ENCODE measurements at places on chromosomes 7 and 10. TPM values are rescaled to one million over a fixed set of nuclear protein-coding genes. Genes with fewer than 3 reads are reported as not detected.

DNA sequence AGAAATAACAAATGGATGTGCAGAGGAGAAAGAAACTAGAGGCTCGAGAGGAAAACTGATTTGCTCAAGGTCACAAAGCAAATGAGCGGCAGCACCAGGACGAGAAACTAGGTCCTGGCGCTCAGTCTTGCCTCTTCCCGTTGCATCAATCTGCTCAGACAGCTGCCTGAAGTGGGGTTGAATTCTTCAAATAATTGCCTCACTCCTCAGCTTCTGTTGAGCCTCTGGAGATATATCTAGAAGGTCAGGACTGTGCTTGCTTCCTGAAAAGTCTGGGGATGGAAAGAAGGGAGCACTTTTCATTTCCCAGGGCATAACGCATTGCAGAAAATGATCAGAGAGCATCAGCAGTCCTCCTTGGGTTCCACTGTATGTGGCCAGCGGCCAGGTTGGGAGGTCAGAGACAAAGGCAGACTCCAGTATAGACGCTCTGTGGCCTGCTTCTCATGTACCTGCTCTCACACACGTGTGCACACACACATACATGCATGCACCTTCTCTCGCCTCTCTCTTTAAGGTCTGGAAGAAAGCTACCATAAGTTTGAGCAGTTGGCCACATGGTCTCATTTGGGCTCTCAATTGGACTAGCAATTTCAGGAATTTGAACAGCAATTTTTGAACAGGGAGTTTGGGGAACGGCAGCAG lies 83.7 kb upstream of the DUSP5 start:
- no peaks in the 10 kb centered on the region for H3K36me3 ChIP-seq
- H3K4me3 ChIP-seq = no peak overlapping the region
- no peak overlapping the region for H3K27ac ChIP-seq
- H3K4me1 ChIP-seq = peaks cover 38% of the 10 kb centered on the region
- no peak for DNase-seq

- peaks cover 41% of the 10 kb centered on the region for H3K4me1 ChIP-seq
- H3K27ac ChIP-seq = peak overlapping the region; percentile 93
- no peaks in the 10 kb centered on the region for H3K27me3 ChIP-seq
- H3K36me3 ChIP-seq = no peaks in the 10 kb centered on the region
Measured at GRCh38 chr7:90178679-90179278, 24.5 kb downstream of the STEAP1 start.

DNA sequence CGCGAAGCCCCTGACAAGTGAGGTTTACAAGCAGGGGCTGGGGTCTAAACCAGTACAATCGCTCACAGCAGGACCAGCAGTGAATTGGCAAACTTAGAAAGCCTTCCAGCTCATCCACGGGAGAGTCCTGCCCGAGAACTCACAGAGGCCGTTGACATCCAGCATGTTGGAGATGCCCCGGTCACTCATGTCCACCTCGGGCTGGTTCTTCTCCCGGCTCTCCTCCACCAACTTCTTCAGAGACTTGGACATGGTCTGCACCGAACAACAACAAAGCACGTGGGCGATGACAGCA lies 447 bp downstream of the RSU1 start:
- peak overlapping the region; percentile 81 for H3K27ac ChIP-seq
- no peaks in the 10 kb centered on the region for H3K36me3 ChIP-seq
- no peaks in the 10 kb centered on the region for H3K27me3 ChIP-seq
- peak overlapping the region; percentile 99 for H3K4me3 ChIP-seq
- H3K4me1 ChIP-seq = peaks cover 20% of the 10 kb centered on the region
- peak; percentile 68 for DNase-seq

- no peak overlapping the region for H3K27ac ChIP-seq
- H3K4me1 ChIP-seq = no peaks in the 10 kb centered on the region
- no peaks in the 10 kb centered on the region for H3K27me3 ChIP-seq
- H3K36me3 ChIP-seq = peaks cover 12% of the 10 kb centered on the region
- no peak overlapping the region for H3K4me3 ChIP-seq
- no peak for DNase-seq
Measured at GRCh38 chr10:92627845-92628480, 35.0 kb downstream of the KIF11 start.

DNA sequence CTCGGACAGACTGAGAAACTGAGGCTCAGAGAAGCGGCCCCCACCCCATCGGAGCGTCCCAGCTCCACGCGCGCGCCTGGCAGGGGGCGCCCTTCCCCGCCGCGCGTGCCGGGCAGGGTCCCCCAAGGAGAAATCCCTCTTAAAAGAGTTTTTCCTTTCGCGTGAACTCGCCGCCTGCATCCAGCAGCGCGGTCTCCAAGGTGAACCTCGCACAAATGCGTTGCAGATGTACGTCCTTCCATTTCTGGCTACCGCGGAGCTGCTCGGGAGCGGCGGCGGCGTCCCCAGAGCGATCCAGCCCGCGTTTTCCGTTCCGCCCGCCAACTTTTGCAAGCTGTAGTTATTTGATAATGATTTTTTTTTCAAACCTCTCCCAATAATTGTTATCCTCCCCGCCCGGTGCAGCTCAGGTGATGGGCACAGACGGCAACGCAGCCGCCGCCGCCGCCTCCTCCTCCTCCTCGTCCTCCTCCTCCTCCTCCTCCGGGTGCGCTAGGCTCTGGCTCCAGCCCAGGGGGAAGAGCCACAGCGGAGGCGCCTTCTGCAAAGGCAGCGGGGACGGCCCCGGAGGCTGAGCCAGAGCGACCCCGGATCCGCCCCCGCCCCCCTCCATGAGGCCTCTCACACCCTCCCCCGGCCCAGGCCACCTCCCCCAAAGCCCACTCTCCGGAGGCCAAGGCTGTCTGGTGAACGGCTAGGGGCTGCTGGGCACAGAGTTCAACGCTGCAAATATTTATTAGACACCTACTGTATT lies 74.0 kb upstream of the CUX1 start:
- peak; percentile 78 for DNase-seq
- H3K4me1 ChIP-seq = no peaks in the 10 kb centered on the region

DNA sequence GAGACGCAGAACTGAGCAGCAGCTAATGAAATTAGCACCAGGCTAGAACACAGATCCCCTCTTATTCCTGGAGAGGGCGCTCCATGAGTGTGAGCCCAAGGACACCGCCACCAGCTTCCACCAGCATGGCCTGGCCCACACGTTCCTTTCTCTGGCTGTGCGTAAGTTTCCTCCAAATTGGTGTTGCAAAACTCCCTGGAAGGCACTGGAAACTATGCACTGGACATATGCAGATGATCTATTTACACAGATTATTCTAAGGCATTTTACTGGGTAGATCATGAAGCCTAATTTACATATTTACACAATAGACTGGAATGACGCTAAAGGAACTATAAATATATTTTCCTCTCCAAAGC lies 455.6 kb upstream of the FOXK1 start:
- H3K4me3 ChIP-seq = no peak overlapping the region
- H3K27ac ChIP-seq = no peak overlapping the region
- no peaks in the 10 kb centered on the region for H3K27me3 ChIP-seq
- no peaks in the 10 kb centered on the region for H3K36me3 ChIP-seq
- no peak for DNase-seq

GRCh38 chr10:11026773-11027172 lies 9.1 kb downstream of the CELF2 start:
- no peak overlapping the region for H3K4me3 ChIP-seq
- H3K36me3 ChIP-seq = no peaks in the 10 kb centered on the region
- no peaks in the 10 kb centered on the region for H3K27me3 ChIP-seq
- DNase-seq = peak; percentile 32
- H3K27ac ChIP-seq = no peak overlapping the region

DNA sequence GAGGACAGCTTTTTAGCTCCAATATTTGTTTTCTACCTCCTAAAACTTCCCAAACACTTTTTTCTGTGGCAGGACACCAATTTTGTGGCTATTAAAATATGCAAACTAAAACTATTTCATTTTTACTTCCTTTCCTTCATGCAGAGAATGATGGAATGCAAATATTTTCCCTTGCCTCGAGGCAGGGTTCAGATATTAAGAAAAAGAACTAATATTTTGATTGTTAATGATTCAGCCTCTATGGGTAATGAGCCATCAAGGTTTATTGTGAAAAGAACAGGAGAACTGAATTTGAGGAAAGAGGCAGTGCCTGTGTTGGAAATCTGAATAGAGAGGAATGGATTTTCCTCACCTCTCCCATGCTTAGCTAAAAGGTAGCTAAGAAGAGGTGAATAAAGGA lies 43.1 kb upstream of the CASD1 start:
- DNase-seq = no peak
- H3K27ac ChIP-seq = no peak overlapping the region
- no peaks in the 10 kb centered on the region for H3K4me1 ChIP-seq
- no peaks in the 10 kb centered on the region for H3K36me3 ChIP-seq
- H3K27me3 ChIP-seq = no peaks in the 10 kb centered on the region
- no peak overlapping the region for H3K4me3 ChIP-seq

- no peak overlapping the region for H3K27ac ChIP-seq
- no peaks in the 10 kb centered on the region for H3K27me3 ChIP-seq
- DNase-seq = no peak
- H3K4me3 ChIP-seq = no peak overlapping the region
- H3K4me1 ChIP-seq = no peaks in the 10 kb centered on the region
Measured at GRCh38 chr7:53475776-53476175, 440.3 kb downstream of the POM121L12 start.

DNA sequence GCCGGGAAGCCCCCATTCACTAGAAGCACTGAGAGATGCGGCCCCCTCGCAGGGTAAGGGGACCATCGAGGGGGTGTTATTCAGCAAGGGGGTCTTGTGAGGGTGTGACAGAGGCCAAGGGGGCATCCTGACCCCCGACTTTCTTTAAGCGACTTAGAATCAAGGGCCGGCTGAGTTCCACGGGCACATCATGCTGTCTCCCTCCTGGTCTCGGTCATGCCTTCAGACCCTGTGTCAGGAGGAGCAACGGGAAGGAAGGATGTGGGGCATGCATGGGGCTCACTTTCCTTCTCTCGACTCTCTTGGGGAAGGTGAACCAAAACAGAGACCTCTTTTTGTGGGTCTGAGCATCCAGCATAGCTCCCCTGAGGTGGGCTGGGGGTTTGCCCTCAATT lies 2.5 kb downstream of the ACSL5 start:
- peaks cover 32% of the 10 kb centered on the region for H3K4me1 ChIP-seq
- H3K27ac ChIP-seq = peak overlapping the region; percentile 7
- H3K27me3 ChIP-seq = no peaks in the 10 kb centered on the region

DNA sequence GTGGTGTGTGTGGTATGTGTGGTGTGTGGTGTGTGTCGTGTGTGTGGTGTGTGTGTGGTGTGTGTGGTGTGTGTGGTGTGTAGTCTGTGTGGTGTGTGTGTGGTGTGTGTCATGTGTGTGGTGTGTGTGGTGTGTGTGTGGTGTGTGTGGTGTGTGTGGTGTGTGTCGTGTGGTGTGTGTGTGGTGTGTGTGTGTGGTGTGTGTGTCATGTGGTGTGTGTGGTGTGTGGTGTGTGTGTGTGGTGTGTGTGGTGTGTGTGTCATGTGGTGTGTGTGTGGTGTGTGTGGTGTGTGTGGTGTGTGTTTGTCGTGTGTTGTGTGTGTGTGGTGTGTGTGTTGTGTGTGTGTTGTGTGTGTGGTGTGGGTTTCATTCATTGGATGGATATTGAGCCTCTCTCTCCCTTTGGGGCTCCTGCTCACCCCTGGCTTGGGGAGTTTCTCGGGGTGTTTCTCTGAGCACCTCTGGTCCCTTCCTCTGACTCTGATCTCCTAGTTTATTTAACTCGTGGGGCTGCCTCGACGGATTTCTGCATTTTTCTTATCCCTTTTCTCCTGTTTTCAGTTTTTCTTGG lies 145.8 kb downstream of the DNAJB6 start:
- H3K27ac ChIP-seq = no peak overlapping the region
- no peaks in the 10 kb centered on the region for H3K4me1 ChIP-seq
- H3K36me3 ChIP-seq = no peaks in the 10 kb centered on the region
- H3K4me3 ChIP-seq = no peak overlapping the region

DNA sequence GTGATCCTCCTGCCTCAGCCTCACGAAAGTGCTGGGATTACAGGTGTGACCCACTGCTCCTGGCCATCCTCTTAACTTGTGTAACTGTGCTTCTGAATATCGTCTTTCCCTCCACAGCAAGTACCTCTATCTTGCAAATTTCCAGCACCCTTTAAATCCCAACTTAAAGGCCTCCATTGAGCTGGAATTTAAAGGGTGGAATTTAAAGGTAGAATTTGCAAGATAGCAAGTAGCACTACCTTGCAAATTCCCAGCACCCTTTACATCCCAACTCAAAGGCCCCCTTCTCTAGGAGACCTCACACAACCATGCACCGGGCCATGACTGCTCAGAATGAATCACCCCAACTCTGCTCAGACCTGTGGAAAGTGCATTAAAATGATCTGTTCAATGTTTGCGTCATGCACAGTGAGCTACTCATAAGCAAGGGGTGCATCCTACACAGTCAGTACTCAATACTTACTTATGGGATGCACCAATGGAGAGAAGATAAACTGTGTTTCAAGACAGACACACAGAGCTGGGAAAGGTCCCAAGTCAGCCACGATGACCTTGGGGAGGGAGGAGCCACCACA lies 17.8 kb upstream of the SDK1 start:
- no peak overlapping the region for H3K27ac ChIP-seq
- H3K36me3 ChIP-seq = no peaks in the 10 kb centered on the region
- DNase-seq = no peak
- H3K4me1 ChIP-seq = no peaks in the 10 kb centered on the region
- no peaks in the 10 kb centered on the region for H3K27me3 ChIP-seq

- H3K36me3 ChIP-seq = no peaks in the 10 kb centered on the region
- H3K27ac ChIP-seq = no peak overlapping the region
- H3K27me3 ChIP-seq = no peaks in the 10 kb centered on the region
- H3K4me1 ChIP-seq = no peaks in the 10 kb centered on the region
- no peak overlapping the region for H3K4me3 ChIP-seq
- peak; percentile 50 for DNase-seq
Measured at GRCh38 chr7:135321556-135321955, 87.9 kb downstream of the STRA8 start.

DNA sequence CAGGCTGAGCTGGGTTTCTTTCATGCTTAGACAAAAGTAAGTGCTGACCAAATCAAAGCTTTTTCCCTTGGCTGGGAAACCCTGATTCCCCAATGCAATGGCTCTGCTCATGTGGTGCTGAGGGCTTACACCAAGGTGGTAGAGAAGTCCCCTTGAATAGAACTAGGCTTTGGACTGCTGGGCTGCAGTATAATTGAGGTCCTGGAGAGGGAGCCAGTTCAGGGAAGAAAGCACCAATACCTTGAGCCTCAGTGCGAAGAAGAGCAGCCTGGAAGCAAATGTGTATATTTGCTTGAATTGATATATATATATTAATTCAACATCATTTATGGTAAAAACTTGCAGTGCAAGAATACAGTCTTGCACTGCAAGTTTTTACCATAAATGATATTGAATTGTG lies 391.1 kb downstream of the RPS24 start:
- H3K4me1 ChIP-seq = no peaks in the 10 kb centered on the region
- no peak overlapping the region for H3K27ac ChIP-seq
- H3K36me3 ChIP-seq = no peaks in the 10 kb centered on the region

GRCh38 chr7:27200761-27201579 lies 1.1 kb upstream of the HOXA13 start:
- DNase-seq = peak; percentile 32
- peak overlapping the region; percentile 77 for H3K4me3 ChIP-seq
- peaks cover 35% of the 10 kb centered on the region for H3K27me3 ChIP-seq
- no peaks in the 10 kb centered on the region for H3K4me1 ChIP-seq

GRCh38 chr7:120864141-120864900 lies 6.4 kb upstream of the TSPAN12 start:
- peaks cover 30% of the 10 kb centered on the region for H3K27me3 ChIP-seq
- no peak overlapping the region for H3K4me3 ChIP-seq
- H3K27ac ChIP-seq = no peak overlapping the region
- DNase-seq = no peak

Gene FIGNL1
- total RNA-seq = 20.2 TPM

Gene UTF1
- not detected for total RNA-seq

Gene SLIT1
- total RNA-seq = not detected

All from GM23248 (cell line).